DMS153 (cell line): ENCODE measurements at places on chromosomes 3 and 15.

DNA sequence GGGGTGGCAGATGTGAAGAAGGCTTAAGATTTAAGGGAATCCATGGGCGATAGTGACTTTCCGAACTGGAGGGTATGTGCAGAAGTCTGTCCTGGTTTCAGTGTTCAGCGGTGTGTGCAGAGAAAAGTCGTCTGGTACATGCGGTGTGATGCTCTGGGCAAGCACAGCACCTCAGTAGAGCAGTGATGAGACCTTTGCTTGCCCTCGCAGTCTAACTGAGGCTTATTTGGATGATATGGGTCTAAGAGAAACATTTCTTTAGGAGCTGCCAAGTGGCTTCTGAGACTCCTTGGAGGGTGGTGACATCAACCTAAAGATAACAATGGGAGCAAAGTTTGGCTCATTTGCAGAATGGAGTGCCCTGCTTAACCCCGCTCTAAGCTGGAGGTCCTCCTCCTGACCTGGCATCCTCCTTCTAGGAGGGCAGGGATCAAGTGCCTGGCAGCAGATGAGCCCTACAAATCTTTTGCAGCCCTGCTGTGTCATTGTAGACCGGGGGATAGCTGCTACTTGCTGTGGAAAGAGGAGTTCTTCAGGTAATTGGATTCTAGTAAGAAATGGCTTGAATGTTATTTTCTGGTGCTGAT, 228.1 kb upstream of the AZI2 start:
- no peak for DNase-seq

GRCh38 chr15:52529341-52529924, 753 bp upstream of the MYO5A start:
- DNase-seq: no peak

GRCh38 chr3:135056084-135056730, 261.1 kb downstream of the EPHB1 start:
- peak; percentile 72 for DNase-seq

GRCh38 chr15:66875588-66876420, 173.8 kb downstream of the SMAD6 start:
- DNase-seq: no peak

GRCh38 chr3:94616833-94617232, 554.0 kb downstream of the NSUN3 start:
- no peak for DNase-seq

DNA sequence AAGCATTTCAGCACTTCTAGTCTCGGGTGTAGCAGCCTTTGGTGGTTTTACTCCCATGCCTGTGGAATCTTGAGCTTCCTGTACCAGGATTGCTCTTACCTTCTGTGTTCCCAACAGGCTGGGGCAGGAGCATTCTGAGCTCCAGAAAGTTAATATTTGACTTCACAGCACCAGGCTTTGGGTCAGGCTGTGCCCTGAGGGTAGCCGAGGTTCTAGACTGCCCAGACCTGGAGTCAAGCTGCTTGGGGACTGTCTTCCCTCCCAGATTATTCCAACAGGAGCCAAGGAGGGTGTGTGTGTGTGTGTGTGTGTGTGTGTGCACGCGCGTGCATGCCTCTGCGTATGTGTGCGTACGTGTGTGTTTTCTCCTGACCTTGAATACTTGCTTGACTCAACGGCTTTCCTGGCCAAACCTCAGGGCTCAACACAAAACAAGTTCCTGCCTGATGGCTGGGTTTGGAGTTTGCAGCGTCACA, 94.8 kb downstream of the FLNB start:
- no peak for DNase-seq

GRCh38 chr3:190180268-190180667, 59.6 kb upstream of the P3H2 start:
- DNase-seq: no peak

GRCh38 chr15:61025308-61025707, 203.8 kb downstream of the RORA start:
- DNase-seq: no peak

GRCh38 chr3:157914882-157915281, 191.3 kb downstream of the SHOX2 start:
- DNase-seq: no peak

DNA sequence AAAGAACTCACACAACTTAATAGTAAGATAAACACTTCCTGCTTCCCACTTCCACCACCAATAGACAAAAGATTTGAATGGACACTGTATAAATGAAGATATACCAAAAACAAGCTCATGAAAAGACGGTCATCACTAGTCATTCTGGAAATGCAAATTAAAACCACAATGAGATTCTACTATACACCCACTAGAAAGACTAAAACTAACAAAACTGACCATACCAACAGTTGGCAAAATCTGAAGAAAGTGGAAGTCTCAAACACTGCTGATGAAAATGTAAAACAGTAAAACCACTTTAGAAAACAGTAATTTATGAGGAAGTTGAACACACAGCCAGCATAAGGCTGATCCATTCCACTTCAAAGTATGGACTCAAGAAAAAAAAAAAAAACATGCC, 35.6 kb upstream of the CD96 start:
- no peak for DNase-seq

DNA sequence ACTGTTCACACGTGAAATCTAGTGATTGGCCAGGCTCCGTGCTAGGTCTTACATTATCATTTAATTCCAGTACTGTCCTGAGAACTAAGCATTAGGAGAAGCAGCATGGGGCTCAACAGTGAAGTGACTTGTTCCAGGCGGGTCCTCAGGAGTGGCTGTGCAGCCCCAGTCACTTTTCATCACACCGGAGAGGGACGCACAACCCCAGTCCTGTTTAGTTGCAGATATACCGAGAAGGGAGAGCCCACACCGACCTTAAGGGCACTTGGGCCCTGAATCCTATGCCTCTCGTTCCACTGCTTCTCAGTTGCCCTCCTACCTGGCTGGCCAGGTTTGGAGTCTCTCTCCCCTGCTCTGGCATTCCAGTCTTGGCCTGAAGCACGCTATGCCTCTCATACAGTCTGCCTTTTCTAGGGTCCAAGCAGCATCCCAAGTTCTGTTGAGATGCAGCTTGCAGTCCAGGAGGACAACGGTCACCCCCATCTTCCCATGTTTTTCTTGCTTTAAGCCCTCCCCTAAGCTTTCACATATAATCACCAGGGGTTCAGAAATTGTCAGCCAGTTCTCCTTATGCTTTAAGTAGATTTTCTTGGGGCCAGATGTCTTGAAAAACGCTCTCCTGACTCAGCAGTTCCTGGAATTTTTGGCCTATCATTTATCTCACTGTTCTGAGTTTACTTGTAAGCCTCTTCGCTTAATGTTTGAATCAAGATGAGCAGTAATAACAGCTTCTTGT, 10.1 kb downstream of the FAM131A start:
- DNase-seq: no peak

GRCh38 chr15:30958219-30958618, 33.2 kb downstream of the MTMR10 start:
- no peak for DNase-seq

DNA sequence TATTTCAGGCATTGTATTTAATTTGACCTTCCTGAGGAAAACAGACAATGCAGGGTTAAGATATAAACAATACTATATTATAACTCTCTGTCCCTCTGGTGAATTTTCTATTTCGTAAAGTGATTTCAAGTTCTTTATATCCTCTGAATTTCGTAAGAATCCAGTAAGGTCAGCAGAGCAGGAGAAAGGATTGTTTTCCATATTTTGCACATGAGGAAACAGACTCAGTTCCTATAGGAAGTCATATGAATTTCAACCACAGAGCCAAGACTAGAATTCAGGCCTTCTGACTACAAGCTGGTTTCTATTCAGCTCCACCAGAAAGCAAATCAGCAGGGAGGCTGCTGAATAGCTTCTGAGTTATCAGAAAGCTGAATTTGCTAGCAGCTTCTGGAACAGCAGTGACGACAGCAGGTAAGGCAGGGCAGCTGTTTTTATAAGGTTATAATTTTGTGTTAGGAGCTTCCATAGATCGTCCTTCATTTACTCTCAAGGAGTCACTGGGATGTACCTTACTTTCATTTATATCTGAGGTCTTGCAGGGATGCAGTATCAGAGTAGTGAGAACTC, 11.1 kb upstream of the PLAAT1 start:
- DNase-seq: no peak

DNA sequence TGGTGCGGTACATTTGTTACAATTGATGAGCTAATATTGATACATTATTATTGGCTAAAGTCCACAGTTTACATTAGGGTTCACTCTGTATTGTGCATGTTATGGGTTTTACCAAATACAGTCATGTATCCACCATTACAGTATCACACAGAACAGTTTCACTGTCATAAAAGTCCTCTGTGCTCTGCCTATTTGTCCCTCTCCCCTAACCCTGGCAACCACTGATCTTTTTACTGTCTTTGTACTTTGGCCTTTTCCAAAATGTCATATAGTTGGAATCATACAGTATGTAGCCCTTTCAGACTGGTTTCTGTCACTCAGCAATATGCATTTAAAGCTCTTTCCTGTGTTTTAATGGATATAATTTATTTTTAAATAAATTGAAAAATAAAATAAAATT, 83.1 kb upstream of the SLC4A7 start:
- DNase-seq: no peak

DNA sequence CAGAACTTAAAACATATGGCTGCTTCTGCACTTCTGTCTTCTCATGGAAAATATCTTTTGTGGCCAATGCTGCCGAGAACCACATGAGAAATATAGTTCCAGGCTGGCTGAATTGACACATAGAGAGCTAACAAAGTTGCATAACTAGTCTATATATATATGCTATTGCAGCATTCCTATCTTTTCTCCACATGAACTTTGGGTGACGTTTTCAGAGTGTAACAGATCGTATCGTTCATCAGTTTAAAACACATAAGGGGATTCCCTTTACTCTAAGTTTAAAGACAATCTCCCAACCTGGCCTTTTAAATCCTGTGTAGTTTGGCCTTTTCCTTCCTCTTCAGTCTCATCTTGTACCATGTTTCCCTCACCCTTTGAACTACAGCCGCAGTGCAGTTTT, 394.2 kb upstream of the CBLB start:
- DNase-seq: no peak

- no peak for DNase-seq
These were observed 43.2 kb downstream of the GOLIM4 start for GRCh38 chr3:168052515-168052914.

GRCh38 chr3:151306168-151306810, 10.3 kb downstream of the GPR87 start:
- no peak for DNase-seq

- DNase-seq: no peak
These were observed 42.9 kb downstream of the LARP6 start for GRCh38 chr15:70810916-70811578.

DNA sequence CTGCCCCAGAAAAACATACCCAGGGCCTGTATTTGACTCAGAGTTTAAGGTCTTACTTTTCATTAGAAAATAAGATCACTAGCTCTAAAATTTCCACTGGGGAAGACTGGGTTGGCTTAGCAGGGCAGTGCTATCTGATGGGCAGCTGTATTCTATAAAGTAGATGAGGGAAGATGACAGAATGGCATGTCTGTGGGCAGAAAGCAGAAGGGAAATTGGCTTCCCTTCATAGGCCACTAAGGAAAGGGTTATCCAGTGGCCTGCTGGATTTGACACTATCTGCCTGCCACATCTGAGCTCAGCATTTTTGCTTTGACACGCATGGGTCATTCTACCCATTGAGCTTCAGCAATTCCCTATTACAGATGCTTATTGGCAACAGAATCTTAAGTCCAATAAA, 461.3 kb upstream of the RASGRP1 start:
- DNase-seq: no peak

- DNase-seq: no peak
These were observed 120.1 kb downstream of the CHSY1 start for GRCh38 chr15:101131489-101132389.

DNA sequence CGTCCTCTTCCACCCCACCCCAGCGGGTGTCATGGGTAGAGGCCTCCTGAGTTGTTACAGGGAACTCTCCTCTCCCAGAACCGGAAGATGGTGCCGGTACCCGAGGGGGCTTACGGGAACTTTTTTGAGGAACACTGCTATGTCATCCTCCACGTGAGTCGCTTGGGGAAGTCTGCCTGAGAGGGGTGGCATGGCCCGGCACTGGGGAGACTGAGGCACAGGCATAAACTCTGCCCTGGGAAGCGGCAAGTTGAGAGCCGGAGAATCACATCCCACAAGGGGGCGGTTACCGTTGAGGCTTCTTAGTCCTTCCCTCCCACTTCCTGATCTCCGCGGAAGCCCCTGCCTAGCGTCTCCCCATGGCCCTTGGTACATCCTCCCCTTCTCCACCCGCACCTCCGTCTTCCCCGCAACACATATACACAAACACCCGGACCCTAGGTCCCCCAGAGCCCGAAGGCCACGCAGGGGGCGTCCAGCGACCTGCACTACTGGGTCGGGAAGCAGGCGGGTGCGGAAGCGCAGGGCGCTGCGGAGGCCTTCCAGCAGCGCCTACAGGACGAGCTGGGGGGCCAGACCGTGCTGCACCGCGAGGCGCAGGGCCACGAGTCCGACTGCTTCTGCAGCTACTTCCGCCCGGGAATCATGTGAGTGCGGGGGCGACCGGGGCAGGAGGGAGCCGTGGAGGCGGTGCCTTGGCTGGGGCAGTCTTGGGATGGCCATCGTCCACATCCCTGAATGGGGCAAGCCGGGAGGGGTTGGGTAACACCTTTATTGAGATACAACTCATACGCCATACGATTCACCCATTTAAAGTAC, 3.4 kb downstream of the VILL start:
- no peak for DNase-seq

GRCh38 chr15:100652116-100652515, 49.7 kb downstream of the ASB7 start:
- no peak for DNase-seq

DNA sequence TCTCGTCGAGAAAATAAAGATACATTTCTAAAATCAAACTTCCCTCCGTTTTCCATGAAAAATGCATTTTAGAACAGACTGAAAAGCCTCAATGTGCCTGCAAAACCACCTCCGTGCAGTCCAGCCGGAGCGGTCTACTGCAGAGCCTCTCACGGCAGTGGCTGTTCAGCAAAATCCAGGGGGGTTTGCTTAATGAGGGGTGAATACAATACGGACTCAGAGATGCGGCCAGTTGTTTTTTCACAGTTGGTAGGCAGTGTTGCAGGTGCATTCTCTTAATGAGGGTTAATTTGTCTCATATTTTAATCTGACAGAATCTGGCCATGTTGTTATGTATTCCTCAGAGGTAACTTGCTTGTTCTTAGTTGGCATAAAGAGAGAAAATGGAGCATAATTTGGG, 223.0 kb downstream of the EBLN2 start:
- DNase-seq: no peak

DNA sequence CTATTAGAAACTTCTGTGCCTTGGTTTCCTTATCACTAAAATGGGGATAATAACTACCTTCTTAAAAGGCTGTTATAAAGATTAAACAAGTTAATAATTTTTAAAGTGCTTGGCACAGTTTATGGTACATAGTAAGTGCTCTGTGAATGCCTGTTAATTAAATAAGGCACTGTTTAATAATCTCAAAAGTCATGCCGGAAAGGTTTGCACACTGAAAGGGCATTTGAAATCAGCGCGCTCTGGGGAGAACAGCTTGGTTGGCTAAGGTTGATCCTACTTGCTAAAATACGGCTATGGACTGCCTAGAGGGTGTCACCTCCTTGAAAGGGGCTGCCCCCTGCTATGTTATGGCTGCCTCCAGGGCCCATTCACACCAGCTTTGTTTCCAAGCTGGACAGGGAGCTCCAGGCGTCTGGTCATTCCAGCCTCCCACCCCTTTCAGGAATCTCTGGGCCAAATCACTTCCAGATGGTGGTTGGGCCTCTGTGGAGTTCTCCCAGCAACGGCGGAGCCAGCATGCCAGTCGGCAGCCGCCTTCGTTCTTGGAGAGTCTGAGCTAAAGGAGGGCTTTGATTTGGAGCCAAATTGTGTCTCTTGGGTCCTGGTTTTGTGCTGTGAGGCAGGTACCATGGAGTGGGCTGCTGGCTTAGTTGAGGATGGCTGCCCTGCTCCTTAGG, 5.9 kb downstream of the FLNB start:
- DNase-seq: no peak
